ENCODE measurements at places on chromosomes 4 and X.

- no peak for DNase-seq
These were observed 3.3 kb upstream of the TCEAL8 start for GRCh38 chrX:103258275-103258674.

DNA sequence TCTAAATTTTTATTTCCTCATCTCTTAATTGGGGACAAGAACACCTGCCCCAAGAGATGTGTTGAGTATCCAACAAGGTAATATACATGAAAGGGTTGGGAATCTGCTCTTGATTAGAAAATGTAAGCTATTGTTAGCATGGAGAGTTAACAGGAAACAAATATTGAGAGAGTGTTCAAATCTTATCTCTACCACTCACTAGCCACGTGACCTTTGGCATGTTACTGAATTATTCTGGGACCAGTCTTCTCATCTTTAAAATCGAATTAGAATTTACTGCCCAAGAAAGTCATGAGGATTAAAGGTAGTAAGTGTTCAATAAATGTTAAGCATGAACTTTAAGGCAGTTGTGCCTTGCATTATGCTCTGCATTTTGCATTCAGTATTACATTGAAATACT, 184.7 kb downstream of the MID1IP1 start:
- no peak for DNase-seq

GRCh38 chr4:150482581-150482980, 99.4 kb upstream of the MAB21L2 start:
- peak; percentile 82 for DNase-seq

DNA sequence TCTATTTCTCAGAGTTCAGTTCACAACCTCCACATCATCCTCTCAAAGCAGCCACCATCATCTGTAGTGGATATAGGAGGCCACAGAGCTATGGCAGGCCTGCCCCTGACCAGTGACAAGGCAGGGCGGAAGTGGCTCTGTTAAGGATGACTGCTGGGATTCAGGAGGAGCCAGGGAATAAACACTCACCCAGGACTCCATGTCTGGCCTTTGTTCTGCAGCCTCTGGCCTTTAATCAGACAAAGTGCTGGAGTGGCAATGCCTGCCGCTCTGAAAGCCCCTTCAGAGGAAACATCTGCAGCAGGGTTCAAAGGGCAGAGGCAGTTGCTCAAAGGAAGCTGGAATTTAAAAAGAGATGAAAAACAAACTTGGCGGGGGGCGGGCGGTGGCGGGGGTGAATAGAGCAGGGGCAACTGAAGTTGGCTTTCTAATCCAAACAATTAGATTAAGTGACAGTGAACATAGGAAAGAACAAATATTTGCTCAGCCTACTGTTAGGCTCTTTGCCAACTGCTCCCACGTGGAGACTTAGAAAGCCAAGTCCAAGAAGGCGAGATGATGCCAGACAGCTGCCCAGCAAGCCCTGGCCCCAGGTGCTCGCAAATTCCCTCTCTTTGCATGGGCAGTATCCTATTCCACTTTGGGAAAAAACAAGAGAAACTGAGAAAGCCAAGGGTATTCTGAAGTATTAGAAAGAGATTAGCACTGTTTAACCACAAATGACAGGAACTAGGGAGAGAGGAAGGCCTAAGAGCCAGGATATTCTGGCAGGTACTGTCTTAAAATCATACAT, 5.5 kb downstream of the MPP1 start:
- peak; percentile 76 for DNase-seq

DNA sequence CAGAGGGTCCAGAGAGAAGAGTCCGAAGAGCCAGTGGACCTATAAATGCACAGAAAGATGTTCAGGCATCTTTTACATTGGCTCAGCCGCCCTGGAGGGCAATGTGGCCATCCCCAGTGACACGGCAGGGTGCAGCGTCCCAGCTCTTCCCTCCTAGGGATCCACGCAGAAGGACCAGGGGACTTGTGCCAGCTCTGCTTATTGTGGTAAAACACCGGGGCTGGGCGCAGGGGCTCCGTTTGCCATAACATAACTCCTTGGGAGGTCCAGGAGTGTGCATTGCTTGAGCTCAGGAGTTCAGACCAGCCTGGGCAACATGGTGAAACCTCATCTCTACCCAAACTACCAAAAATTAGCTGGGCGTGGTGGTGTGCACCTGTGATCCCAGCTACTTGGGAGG, 70.2 kb downstream of the CPZ start:
- DNase-seq, result no peak

Measured in dermis microvascular lymphatic vessel endothelial cell (primary cell).